Suppressor macrophage treated with lipopolysaccharide for 1 hour (primary cell): ENCODE measurements at places on chromosomes 2 and 18.
A peak's percentile ranks its signal among the peaks of the same experiment; 100 is the strongest.

GRCh38 chr18:10301831-10302483, 152.5 kb upstream of the APCDD1 start:
- no peak for DNase-seq

GRCh38 chr18:74654638-74655037, 57.0 kb downstream of the ZNF407 start:
- no peak for DNase-seq

- DNase-seq: peak; percentile 82
Observed at GRCh38 chr18:6256521-6256920, 158.2 kb downstream of the L3MBTL4 start.

DNA sequence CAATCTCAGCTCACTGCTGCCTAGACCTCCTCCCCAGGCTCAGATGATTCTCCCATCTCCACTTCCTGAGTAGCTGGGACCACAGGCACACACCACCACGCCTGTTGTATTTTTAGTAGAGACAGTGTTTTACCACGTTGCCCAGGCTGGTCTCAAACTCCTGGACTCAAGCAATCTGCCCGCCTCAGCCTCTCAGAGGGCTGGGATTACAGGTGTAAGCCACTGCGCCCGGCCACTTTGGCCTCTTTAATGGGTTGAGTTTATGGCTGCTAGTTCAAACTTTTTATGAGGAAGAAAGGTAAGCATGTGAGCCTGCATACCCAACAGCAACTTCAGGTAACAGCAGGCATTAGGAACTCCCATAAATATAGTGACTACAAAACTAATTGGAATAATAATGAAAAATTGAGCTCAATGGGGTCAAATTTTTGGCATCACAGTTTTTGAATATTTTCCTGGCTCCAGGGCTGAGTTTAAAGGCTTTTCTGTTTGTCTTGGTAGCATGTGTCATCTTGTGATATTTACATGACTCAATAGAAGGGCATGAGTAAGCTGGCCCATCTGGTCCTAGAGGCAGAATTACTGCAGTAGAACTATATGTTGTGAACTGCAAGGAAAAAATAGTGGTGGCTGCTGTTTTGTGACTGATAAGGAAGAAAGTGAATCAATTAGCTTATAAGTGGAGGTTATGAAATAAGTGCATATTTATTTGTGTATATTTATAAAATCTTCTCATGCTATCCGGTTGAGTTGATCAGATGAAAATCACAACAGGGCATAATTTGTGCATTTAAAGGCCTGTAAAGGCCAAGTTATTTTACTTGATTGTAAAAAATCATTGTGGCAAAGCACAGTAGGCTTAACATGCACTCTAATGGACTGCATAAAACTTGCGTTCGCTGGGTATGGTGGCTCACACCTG, 24.8 kb downstream of the GALM start:
- peak; percentile 62 for DNase-seq

GRCh38 chr2:118738106-118738505, 109.3 kb downstream of the EN1 start:
- DNase-seq: no peak

DNA sequence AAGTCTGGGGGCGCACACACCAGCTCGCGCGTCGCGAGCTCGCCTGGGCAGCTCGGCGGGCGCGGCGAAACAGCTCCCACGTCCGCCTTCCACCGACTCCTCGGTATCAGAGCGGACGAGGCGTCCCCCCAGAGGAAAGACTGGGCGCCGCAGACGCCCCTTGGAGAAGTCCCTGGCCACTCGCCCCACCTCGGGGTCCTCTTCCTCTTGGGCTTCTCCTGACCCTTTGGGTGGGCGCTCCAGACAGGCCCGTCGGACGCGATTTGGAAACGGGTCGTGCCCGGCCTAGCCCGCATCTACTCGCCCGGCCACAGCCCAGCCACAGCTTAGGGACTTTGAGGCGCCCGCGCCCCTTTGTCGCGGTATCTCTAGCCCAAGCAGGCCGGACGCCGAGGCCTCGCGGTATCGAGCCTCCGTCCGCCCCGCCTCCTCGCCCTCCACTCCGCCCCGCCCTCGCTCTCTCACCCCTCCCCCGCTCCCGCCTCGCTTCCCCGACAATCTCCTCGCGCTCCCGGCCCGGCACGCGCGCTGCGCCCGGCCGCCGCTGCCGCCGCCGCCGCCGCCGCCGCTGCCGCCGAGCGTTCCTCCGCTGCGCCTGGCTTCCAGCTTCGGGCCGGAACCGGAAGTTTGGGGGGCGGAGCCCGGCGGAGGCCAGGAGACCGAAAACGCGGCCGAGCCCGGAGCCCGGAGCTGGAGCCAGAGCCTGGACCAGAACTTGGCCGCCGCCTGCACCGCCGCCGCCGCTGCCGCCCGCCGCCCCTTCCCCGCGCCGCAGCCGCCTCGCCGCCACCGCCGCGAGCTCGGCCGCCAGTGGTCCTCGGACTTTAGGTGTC, 749 bp upstream of the ACVR2A start:
- DNase-seq: peak; percentile 98

GRCh38 chr2:25029183-25029554, 12.7 kb upstream of the EFR3B start:
- no peak for DNase-seq

- no peak for DNase-seq
Observed at GRCh38 chr2:133389569-133389968, 178.7 kb downstream of the NCKAP5 start.

DNA sequence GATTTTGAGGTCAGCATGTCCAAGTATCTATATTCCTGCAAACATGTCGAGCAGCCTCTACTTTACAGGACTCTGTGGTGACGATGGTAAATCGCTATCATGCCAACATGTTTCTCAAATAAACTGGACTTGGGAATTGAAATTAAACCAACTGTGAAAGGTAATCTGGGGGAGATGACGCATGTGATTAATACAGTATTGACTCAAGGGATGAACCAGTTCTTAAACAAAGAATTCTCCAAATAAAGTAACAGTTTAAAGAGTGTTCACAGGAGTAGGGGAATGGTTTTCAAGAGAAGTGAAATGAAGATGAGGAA, 54.3 kb downstream of the THUMPD2 start:
- DNase-seq: no peak

DNA sequence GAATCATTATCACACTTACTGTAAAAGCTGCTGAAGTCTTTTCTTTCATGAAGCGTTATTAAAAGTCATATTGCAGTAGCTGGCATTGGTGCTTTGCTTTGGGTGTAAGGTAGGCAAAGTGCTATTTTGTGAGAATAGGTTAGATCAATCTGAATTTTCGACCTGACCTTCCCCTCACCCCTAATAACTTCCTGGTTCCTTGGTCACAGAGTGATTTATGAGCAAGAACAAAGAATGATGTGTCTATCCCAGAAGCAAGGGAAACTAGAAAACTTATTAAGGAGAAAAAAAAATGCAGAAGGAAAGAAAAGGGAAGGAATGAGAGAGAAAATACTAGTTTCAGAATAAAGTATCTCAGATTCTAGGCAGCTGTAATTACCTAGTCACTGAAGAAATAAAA, 163.1 kb upstream of the MEIS1 start:
- DNase-seq: no peak

DNA sequence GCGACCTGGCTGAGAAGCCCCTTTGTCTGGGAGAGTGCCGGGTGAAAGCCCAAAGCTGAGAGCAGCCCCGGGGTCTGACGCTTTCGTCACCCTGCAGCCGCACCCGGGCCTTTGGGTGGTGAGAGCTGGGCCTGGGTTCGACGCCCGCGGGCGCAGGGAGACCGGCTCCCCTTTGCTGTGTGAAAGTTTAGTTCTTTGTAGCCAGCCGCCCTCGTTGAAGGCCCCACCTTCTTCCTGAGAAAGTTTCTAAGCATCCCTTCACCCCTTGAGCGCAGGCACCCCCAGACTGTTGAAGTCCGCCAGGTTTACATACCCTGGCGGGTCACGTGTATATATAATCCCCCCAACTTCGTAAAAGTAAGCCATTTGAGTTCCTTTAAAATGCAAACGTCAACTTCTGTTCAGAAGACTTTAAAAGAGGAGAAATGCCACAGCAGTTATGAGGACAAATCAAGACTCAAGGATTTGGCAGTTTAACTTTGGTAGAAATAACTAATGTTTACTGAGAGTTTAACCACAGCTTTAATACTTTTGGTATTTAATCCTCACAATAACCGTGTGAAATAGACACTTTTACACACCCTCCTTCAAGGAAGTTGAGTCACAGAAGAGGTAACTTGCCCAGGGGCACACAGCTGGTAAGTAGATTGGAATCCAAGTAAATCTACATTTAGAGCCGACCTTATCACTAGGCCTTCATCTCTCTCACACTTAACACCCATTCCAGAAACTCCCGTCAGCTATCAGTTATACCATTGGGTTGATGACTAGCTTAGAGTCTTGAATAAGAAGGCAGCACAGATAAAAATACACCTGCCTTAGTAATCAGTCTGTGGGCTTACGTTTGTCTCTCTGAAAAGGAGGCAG, 1.1 kb upstream of the MBOAT2 start:
- no peak for DNase-seq

- peak; percentile 94 for DNase-seq
Observed at GRCh38 chr2:152407204-152407721, 72.3 kb downstream of the FMNL2 start.

DNA sequence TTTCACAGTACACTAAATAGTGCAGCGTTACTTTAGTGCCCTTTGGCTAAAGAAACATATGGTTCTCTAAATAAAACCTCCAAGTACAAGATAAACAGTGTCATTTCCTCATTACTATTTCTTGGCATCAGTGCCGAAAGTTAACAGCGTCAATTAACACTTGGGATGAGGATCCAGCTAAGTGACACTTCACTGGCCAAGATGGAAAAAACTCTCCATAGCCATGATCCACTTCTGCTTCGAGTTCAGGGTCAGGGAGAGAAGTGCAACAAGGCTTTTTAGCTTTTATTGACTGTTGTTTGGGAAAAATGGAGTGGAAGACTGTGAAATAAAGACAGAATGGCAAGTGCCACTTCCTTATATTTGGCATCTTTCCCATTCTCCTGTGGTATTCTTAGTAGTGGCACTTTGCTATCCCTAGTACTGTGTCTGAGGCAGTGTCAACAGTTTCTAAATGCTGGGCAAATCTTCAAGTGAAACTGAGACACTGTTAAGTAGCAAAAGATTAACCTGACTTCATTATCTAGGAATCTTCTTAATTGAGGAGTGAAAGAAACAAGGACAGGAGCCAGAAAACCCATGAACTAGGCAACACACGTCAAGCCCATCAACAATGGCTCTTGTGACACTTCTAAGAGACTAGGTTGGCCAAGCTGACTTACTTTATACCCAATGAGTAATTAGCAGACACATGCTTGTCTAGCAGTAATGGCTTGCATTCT, 222.5 kb upstream of the SESTD1 start:
- no peak for DNase-seq

DNA sequence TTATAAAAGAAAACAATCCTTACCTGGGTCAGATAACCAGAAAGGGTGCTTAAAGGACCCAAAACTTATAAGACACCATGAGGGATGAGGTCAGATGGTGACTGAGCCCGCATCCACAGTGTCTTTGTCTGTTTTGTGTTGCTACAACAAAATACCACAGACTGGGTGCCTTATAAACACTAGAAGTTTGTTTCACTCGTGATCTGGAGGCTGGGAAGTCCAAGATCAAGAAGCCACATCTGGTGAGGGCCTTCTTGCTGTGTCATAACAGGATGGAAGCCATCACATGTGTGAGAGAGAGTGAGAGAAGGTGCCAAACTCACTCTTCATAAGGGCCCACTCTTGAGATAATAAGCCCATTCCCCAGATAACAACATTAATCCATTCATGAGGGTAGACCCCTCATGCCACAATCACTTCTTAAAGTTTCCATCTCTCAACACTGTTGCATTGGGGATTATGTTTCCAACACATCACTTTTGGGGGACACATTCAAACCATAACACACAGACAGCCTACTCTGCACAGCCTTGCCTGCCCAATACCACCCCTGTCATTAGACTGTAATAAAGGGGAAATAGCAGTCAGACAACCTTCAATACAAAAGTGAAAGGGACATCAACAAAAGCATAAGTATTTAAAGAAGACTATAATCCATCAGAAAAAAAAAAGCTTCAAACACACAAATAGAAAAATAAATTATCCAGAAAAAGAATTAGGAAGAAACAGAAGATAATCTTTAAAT, 249.8 kb downstream of the ANAPC1 start:
- peak; percentile 59 for DNase-seq

- no peak for DNase-seq
Observed at GRCh38 chr2:220568296-220568695, 940.9 kb downstream of the SLC4A3 start.

GRCh38 chr2:236959876-236960275, 125.8 kb upstream of the COPS8 start:
- DNase-seq: no peak

GRCh38 chr2:105373344-105373781, 25.5 kb downstream of the FHL2 start:
- no peak for DNase-seq

DNA sequence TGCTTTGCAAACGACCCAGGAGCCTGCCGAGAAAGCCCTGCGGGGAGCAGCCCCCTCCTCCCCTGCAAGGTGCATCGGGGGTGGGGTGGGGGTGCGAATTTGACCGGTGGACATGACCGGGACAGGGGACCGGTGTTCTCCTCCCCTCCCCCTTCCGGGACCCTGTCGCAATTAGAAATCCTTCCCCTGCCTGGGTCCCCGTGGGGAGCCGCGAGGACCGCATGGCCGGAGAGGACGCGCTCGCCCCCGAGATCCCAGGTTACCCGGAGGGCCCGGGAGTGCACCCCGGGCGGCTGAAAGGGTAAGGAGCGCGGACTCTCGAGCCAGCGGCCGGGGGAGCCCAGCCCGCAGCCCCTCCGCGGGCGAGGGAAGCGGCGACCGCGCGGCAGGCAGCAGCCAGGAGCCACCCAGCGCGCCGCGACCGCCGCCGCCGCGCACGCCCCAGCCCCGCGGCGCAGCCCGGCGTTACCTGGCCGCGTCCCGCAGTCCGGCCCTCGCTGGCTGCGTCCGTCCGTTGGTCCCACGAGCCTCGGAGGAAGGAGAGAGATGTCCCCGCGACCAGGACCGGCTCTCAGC, 482 bp downstream of the DLGAP1 start:
- DNase-seq: no peak

- no peak for DNase-seq
Observed at GRCh38 chr2:26136451-26136850, 36.4 kb upstream of the GAREM2 start.

DNA sequence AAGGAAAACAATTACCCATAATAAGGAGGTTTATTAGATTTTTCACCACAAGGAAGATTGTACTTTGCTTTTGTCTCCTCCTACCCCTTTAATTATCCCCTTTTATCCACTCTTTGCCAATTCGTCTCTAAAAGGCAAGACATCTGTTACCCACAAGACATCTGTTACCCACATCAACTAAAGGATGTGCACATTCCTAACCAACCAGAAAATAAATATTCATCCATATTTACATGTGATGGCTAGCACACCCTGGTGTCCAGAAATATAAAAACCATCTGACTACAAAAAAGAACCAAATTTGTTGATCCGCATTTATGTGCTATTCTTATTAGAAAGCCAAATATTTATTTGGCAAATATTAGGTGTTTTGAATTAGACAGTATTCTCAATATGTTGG, 35.7 kb downstream of the ACVR1C start:
- peak; percentile 26 for DNase-seq

GRCh38 chr2:60508339-60508917, 45.0 kb downstream of the BCL11A start:
- no peak for DNase-seq

- peak; percentile 61 for DNase-seq
Observed at GRCh38 chr2:54106631-54107454, 8.6 kb upstream of the ACYP2 start.

GRCh38 chr2:115161081-115161770, 718.8 kb downstream of the DPP10 start:
- DNase-seq: no peak
